ENCODE measurements at places on chromosomes 3 and 15.

GRCh38 chr15:99085413-99086326, 19.2 kb upstream of the SYNM start:
- no peak for DNase-seq

- no peak for DNase-seq
Observed at GRCh38 chr3:42288385-42288784, 22.4 kb upstream of the CCK start.

- no peak for DNase-seq
Observed at GRCh38 chr3:66442254-66443117, 58.3 kb downstream of the LRIG1 start.

DNA sequence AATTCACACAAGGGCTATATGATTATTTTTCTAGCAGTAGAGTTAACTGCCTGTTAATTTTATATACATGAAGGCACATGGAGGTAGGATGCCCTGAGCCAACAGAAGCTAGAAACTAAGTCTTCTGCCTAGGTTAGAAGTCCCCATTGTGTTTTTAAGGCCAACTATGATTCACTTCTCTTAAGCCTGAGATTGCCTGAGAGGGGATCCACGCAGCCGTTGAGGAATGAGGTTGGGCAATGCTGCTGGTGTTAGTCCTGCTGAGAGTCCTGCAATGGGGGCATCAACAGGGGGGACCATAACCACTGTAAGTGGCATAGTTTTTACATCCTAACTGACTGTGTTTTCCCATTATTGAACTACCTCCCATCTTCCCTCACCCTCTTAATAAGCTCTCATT, 60.1 kb upstream of the PFN2 start:
- DNase-seq = no peak

DNA sequence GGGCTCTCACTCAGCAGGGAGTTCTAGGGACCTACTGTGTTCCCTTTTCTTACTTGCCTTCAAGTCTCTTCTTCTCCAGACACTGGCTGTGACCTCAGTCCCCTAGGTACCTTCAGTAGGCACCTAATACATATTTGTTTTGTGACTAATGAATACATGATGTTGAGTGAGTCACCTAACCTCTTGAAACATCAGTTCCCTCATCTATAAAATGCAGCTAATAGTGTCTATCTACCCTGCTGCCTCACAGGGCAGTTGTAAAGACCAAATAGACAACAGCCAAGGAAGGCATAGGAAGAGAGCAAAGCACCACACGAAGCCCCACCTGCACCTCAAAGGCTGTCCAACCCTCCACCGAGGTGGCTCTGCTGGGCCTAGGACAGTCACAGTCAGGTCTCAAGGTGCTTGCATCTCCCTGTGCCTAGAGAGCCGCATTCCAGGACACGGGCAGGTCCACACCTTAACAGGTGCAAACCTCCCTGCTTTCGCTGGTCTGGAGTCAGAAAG, 29.1 kb downstream of the DAPK2 start:
- no peak for DNase-seq

GRCh38 chr15:65079580-65079979, 3.0 kb downstream of the KBTBD13 start:
- DNase-seq = no peak

DNA sequence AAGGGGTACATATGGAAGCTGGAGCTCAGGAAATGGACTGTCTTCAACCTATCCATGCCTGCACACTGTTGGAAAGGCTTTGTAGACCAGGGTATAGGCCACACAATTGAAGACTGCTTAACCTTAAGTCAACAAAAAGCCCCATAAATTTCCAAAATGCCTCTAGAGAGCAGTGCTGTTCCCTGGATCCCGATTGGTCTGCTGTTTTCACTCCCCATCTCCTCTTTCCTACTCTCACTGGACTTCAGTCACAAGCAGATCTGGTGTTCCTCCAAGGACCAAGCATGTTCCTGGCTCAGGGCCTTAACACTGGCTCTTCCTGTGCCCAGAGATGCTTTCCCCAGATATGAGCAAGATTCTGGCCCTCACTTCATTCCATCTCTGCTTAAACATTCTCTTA, 22.8 kb upstream of the LRRC34 start:
- no peak for DNase-seq

GRCh38 chr3:53109891-53110771, 20.1 kb downstream of the RFT1 start:
- DNase-seq = no peak

- DNase-seq = no peak
Observed at GRCh38 chr15:88274553-88275460, 18.3 kb upstream of the NTRK3 start.

DNA sequence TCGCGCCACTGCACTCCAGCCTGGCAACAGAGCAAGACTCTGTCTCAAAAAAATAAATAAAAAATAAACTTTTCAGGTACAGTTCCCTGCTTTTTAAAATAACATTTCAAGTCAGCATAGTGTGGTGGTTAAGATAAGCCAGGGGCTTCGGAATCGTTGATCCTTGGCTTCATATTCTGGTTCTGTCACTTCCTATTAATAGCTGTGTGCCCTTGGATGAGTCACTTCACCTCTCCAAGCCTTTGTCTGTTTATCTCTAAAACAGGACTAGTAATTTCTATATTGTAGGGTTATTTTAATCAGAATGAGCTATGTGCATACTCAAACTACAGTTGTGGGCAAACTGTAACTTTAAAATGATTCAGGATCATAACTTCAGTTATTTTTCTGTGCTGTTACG, 53.8 kb upstream of the SENP5 start:
- no peak for DNase-seq

DNA sequence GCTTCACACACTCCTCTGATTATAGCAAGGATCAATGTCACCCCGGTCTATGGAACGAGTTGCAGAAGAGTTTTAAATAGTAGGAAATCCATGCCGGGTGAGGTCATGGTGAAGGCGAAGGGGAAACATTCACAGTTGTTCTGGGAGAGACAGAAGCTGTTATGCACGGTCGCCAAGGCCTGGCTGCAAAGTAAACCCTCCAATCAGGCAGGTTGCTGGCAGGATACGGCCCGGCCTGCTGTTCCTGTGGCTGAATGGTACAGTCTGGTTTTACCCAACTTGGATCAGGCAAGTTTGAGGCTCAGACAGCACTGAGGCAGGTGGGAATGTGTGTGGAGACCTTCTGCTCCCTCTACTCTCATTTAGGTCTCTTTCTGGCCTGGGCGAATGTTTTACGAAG, 45.3 kb upstream of the ATP2B2 start:
- no peak for DNase-seq

DNA sequence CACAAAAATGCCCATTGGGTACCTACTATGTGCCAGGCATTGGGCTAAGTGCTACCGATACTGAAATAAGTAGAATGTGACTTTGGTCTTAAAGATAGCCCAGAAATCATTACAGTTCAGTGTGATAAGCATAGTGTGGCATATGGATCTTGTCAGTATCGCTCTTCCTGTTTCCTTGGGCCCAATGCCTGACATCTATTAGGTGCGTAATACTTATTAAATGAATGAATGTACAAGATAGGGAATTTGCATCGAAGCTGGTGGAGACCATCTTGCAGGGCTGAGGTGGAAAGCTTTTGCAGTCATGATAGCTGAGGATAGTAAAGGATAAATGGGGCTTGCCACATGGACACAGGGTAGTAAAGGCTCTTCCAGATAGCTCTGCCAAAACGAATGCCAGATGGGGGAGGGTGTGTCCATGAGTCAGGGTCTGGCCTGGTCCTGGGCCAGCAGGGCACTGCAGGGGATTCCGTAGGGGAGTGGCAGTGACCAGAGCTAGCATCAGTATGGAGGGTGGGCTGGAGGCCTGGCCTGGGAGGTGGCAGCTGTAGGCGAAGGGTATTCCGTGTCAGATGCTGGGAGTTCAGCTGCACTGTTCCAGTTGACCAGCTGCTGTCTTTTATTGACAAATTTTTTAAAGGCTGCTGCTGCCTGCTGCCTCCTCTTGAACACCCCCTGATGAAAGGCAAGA, 23.5 kb downstream of the TSEN2 start:
- no peak for DNase-seq

GRCh38 chr3:131655070-131655690, 152.4 kb upstream of the MRPL3 start:
- no peak for DNase-seq

GRCh38 chr3:29494305-29495036, 213.6 kb downstream of the RBMS3 start:
- DNase-seq = no peak

DNA sequence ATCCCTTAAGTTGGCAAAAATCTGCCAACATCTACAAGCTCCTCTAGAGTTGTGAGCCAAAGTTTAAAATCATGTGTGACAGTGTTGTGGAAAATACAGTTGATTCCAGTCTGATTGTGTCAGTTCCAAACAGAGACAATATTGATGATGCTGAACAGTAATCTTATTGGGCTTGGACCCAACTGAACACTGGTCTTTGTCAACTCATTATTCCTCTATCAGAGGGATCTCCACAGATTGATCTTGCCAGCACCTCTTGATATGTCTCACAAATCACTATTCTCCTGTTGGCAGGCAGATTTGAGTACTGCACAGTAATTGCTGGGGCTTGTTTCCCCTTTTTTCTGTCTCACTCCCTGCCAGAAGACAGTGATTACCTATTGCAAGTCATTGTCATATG, 326.6 kb upstream of the DPH6 start:
- no peak for DNase-seq

GRCh38 chr3:193080821-193081365, 160.1 kb upstream of the PLAAT1 start:
- no peak for DNase-seq

DNA sequence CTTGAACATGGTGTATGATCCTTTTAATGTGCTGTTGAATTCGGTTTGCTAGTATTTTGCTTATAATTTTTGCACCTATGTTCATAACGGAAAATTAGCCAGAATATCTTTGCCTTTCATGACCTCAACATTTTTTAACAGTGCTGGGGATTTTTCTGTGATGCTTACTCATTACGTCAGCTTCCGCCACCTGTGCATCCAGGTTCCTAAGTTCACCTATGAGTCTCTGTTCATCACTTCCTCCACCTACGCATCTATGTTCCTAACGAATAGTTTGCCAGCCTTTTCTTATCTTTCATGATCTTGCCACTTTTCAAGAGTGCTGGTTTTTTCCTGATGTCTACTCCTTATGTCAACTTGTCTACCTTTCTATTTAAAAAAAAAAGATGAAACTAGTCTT, 16.5 kb downstream of the AADACL2 start:
- DNase-seq = no peak

All from left kidney (tissue), 8 donors.